ENCODE measurements at places on chromosomes 4 and X.

DNA sequence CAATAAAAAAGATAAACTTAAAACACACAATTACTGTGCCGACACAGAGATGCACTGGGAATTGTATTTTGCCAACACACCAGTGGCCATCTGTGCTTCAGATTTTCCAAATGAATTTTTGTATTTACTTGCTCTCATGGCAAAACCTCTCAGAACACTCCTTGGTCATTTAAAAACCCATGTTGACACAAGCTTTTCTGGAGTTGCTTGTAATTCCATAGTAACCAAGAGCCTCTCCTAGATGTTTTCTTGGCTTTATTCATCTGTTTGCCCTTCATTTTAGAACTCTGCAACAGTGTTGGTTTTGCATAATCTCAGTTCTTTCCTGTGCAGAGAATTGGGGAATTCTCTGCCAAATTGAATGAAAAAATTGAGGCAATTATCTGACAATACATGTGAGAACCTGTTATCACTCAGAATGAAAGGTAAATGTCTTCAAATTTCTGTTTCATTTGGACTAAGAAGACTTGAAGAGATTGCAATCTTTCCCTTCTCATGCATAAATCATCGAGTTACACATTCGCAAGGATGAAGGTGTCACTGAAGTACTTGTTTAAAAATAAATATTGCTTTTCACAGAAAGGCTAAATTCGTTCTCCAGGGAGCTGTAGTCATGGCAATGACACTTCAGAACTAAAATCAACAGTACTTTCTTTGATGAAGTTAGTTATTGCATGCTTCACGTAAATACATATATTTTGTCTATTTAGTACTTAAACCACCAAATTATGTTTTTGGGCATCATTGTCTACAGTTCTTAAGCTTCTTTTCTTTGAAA is 301.8 kb upstream of the CTSO start:
- no peak for DNase-seq

DNA sequence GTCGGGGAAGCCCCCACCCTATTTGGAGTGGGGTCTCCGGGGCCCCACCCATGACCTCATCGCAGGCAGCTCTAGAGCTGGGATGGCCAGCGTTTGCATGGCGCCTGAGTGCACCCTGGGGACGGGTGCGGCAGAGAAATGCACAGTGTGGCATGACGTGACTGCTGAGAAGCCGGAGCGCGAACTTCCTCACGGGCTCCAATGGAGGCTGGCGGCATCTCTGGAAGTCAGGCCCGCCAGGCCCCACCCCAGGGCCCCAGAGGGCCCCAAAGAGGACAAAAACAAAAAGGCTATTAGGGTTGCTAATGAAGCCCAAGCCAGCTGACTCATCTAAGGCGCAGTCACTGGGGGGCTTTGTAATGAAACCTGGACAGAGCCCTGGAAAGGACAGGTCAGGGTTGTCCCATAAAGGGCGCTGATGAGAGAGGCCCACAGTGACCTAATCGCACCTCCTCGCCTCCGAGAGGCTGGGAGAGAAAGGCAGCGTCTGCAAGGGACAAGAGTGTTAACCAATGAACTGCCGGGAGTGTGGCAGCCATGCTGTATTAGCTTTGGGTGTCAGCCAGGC is 86.0 kb upstream of the C1QTNF7 start:
- DNase-seq: no peak

DNA sequence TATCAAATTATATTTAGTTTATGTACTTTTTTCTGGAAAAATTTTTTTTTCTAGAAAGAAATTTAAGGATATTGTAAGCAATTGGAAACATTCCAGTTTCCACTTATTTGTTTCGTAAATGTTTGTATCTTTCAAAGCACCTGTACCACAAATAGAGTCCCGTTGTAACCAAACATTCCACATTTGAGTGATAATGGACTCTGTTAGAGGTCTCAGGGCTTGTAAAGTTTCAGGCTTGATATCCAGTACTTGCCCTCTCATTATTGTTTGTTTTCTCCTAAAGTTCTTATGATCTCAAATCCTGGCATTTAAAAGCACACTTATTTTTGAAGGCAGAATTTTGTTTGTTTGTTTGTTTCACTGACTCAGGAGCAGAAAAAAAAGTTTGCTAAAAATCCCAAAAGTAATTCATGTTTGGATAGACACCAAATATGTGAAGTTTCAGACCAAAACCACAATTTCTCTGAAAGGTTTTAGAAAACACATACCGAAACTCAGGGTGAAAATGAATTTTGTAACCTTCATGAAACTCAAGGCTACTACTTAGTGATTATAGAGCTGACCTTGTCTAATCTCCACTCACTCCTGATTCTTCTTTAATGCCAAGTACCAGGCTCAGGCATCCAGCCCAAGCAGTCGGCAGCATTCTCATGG is 5.7 kb upstream of the TMEM192 start:
- DNase-seq: no peak

GRCh38 chrX:14220386-14220944 is 190.8 kb upstream of the GEMIN8 start:
- DNase-seq: no peak

GRCh38 chrX:88612870-88613329 is 134.1 kb upstream of the CPXCR1 start:
- DNase-seq: no peak

DNA sequence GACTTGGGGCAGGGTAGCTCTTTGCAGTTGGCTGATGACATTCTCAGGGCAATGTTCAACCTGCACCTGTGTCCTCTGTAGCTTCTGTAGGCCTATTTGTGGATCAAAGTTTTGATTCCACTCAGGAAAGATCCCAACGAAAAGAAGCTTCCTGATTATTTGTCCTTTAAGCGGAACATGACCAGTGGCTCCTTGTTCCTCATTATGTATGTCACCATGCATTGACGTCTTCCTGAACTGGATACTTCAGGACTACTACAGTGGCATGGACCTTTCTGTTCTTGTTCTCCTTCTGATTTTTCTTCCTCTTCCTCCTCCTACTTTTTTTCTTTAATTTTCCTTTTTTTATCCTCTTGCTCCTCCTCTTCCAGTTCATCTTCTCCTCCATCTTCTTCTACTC is 62.4 kb downstream of the NBDY start:
- DNase-seq: no peak

DNA sequence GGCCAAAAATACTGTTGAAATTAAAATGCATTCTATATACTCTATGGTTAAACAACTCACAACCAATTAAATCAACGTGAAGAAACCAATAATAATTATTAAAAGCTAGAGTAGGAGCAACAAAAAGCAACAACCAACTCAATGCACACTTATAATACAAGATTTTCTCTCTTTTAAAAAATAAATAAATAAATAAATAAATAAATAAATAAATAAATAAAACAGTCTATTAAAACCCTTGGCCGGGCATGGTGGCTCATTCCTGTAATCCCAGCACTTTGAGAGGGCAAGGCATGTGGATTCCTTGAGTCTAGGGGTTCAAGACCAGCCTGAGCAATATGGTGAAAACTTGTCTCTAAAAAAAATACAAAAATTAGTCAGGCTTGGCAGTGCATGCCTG is 62.7 kb downstream of the ENOX2 start:
- DNase-seq: no peak

GRCh38 chr4:94399721-94400120 is 52.0 kb upstream of the PDLIM5 start:
- DNase-seq: no peak

DNA sequence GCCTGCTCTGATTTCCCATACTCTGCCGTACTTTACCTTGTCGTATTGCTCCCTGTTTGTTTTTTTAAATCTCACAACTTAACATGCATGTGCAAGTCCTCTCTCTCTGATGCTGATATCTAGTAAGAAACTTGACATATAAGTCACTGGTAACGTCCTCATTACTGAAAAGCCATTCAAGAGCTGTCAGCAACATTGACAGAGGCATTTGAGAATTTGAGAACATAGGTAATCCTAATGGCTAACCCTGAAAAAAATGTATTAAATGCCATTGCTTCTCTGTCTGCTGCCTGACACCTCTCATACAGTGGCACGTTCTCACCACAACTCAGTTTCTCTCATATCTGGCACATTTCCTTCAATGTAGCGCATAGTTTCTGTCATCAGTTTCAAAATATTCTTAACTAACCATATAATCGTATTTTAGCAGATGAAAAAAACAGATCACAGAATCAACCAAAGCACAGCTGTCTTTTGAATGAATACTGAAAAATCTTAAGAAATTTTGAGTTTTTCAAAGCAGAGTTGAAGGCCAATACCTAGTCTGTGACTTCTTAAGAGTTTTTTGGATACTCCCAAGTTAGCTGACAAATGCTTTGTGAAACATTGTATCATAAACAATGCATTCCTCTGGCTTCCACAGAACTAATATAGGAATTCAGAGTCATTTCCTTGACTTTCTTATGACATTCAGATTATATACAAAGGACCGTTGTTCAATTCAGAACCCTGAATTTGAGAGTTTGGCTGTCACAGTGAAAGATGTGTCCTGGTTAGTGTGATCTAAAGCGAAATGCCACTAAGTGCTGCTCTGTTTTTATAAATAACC is 996.4 kb downstream of the C4orf33 start:
- DNase-seq: no peak

DNA sequence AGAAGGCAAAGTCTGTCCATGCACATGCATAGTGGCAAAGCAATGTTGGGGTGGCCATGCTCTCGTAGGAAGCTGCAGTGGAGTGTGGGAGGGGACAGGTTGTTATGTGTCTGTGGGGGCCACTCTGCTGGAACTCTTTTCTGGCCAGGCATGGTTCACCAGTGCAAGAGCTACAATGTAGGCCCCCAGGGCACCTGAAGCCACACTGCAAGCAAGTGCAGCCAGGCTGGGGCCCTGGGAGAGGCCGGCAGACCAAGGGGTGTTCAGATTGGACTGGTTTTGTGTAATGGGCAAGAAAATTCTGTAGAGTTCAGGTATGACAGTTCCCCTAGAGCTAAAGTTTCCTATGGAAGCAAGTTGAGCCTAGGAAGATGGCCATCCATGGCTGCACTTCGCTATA is 97.0 kb upstream of the ZC4H2 start:
- DNase-seq: no peak

DNA sequence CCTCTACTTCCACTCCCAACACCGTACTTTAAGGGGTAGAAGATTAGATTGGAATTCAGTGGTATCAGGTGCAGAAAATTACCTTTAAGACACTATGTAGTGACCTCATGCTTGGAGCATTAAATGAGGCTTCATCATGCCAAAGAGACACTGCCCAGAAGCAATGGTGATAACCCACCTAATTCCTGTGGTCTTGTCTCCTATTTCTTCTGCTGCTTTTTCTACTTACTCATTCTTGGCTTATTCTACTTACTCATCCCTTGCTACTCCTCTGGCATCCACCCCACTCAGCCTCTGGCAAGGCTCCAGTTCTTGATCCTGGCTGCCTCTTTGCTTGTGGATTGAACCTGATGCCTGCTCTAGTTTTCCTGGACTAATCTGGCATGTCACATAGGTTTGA is 62.3 kb upstream of the ADAMTS3 start:
- no peak for DNase-seq

GRCh38 chrX:42694260-42694815 is 83.6 kb downstream of the PPP1R2C start:
- no peak for DNase-seq

- DNase-seq: no peak
Measured at GRCh38 chr4:26296514-26296913, 24.3 kb upstream of the RBPJ start.

- DNase-seq: no peak
Measured at GRCh38 chrX:120380699-120381098, 18.8 kb downstream of the ATP1B4 start.

- DNase-seq: no peak
Measured at GRCh38 chrX:134999469-134999868, 8.7 kb downstream of the SMIM10 start.

GRCh38 chr4:118983293-118983692 is 94.6 kb downstream of the SYNPO2 start:
- DNase-seq: no peak

- no peak for DNase-seq
Measured at GRCh38 chr4:47642985-47643760, 158.1 kb downstream of the ATP10D start.

GRCh38 chr4:55808632-55809031 is 11.0 kb upstream of the EXOC1L start:
- DNase-seq: no peak

DNA sequence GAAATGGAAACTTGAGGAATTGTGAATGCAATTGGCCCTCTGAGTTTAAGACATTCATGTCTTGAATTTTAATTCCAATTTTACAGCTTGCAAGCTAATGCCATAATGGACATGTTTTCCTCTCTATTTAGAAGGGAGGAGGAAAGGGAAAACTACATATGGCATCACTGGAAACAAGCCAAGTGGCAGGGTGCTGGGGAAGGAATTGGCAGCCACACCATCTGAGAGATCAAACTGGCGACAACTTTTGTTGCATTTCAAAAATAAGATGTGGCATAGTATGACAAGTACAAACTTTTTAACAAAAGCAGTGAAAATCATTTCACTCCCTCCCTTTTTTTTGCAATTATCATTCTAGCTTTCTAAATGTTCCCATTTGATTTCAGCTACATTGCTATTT is 615.6 kb downstream of the CENPC start:
- no peak for DNase-seq

GRCh38 chr4:16893141-16893651 is 5.2 kb downstream of the LDB2 start:
- no peak for DNase-seq

DNA sequence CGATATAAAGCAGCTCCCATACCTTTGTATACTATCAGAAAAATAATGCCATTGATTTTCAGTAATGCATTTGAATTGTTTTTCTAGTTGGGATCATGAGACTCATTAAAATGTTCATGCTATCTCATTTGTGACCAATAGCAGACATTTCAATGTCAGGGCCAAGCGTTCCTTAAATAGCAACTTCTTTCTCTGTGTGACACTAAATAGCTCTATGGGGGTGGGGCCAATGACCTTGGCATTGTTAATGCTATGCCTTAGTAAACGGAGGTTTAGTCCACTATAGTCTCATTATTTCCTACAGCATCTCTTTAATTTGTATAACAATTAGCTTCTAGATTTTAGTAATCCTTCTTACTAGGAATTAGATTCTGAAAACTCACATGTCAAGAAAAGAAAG is 48.6 kb upstream of the ARHGAP24 start:
- DNase-seq: no peak

GRCh38 chr4:39042366-39042765 is 10.2 kb upstream of the TMEM156 start:
- no peak for DNase-seq

DNA sequence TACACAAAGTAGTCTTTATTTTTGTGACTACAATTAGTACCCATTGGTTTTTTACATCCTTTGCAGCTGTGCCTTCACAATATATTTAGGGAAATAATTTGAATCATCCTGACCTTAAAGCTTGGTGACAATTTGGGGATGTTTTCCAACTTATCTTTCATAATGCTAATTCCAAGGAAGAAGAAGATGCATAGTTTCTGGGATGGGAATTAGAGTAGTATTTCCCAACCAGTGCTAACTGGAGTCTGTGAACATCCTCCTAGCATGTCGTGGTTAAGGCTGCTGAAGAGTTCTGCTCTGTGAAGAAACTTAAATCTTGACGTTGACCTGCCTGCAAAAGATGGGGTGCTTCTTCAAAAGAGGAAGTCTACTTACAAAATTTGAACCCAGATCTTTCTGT is 173.5 kb downstream of the ANK2 start:
- DNase-seq: no peak

GRCh38 chr4:76010576-76010975 is 3.3 kb upstream of the CXCL9 start:
- DNase-seq: no peak

GRCh38 chr4:157667836-157668235 is 447.3 kb downstream of the GRIA2 start:
- no peak for DNase-seq

GRCh38 chr4:148051403-148051802 is 319.5 kb downstream of the ARHGAP10 start:
- no peak for DNase-seq

GRCh38 chr4:139005774-139006173 is 9.8 kb upstream of the NOCT start:
- no peak for DNase-seq

Measured in stimulated activated CD4-positive, alpha-beta T cell treated with anti-CD3 and anti-CD28 coated beads, Interleukin-2, amount 100 ng/mL, for 48 hours (primary cell).